ENCODE measurements at places on chromosomes 12 and 14. TPM values are rescaled to one million over a fixed set of nuclear protein-coding genes. Genes with fewer than 3 reads are reported as not detected.

- no peak for DNase-seq
Observed at GRCh38 chr12:25830456-25830855, 128.0 kb upstream of the RASSF8 start.

- no peak for DNase-seq
Observed at GRCh38 chr12:112932485-112933128, 5.7 kb upstream of the OAS3 start.

DNA sequence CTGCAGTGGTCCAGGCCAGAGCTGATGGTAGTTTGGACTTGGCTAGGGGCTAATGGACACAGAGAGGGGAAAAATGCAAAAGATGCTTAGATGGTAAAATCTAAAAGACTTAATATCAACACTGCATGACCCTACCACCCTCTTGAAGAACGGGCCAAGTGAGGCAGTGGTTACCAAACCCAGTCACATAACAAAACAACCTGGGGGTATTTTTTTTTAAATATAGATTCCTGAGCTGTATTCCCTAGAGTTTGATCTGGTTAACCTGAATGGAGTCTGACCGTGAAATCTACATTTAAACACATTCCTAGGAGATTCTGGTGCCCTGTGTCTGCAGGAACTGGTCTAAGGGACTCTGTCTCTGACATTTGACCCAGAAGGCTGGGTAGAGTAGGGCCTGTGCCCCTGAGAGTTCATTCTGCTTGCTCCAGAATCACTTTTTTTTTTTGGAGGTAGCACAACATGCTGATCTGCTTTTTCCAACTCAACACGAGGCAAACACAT lies 15.7 kb downstream of the ABHD4 start:
- DNase-seq: no peak

DNA sequence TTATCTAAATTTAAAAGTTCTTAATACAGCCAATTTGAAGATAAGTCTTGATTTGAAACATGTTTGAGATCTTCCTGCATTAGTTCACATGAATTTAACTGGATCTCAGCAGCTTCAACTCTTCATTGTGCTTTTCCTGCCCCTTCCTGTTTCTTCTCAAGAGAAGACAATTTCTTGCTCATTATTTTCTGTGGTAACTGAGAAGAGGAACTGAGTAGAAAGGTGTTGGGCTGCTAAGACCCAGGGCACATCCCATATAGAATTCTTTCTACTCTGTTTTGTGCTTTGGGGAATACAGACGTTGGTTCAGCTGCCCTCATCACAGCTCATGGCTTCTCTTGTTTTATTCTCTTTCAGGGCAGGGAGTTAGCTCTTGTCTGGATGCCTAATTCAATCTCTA lies 110.2 kb downstream of the SNAPC1 start:
- DNase-seq: no peak

DNA sequence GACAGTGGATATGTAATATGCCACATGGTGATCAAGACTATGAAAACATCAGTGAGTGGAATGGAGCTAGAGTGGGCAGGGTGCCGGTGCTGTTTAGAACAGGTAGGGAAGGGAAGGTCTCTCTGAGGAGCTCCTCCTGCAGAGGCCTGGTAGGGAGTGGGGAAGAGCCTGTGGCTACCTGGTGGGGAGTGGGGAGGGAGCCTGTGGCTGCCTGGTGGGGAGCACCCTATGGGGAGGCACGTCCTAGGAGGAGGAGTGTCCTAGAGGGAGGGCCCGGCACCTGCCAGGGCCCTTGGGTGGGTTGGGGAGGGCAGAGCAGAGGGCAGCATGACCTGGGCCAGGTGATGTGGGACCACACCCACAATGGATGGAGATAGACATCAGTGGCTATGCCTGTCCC lies 122.6 kb downstream of the ADGRD1 start:
- DNase-seq: no peak

GRCh38 chr12:6219980-6220379 lies 19.8 kb downstream of the CD9 start:
- no peak for DNase-seq

DNA sequence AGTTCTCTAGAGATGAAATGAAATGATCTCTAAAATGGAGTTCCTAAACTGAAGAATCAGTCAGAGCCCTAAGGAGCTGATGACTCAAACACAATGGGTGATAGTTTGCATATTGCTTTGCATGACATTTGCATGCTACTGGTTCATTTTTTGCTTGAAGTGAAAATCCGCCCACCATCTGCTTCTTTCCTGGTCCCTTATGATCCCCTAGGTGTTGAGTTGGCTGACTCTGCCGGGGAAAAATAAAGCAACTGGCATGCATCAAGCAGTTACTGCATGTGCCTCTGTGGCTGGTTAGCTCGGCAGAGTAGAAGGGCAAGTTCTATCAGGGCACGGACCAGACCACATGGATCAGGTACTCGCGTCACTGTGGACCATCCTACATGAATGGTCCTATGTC lies 151.1 kb downstream of the PPM1H start:
- no peak for DNase-seq

DNA sequence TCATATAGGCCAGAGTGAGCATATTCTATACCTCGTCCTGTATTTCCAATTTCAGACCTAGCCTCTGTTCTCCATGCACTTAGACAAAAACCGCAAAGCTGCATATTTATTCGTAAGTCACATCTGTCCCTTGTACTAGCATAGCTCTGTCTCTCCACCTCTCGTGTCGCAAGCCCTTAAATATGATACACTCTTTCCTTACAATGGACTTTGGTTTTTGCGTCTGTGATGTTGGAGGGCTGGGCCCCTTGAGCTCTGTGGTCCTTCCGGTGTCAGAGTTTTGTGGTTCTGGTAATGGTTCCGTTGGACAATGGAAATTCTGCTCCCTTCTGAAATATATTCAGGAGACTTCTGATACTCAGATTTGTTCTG lies 11.3 kb downstream of the PRKCH start:
- no peak for DNase-seq

GRCh38 chr14:51575349-51576116 lies 76.2 kb upstream of the FRMD6 start:
- no peak for DNase-seq

DNA sequence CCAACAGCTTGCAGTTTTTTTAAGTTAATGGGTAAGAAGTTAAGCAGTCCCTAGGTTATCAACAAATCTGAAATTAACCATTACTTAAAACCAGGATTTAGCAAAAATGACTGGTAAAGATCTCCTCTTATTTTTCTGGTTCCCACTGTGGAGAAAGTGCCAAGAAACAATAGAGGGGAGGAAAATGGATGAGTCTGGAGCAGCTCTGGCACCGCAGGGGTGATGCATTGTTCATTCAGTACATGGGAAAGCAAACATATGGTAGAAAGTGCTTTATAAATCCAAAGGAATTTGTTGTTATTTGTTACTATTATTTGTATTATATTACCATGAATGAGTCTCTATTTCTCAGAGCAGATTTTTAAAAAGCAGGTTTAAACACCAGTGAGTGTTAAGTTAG lies 92.2 kb downstream of the DYRK2 start:
- no peak for DNase-seq

DNA sequence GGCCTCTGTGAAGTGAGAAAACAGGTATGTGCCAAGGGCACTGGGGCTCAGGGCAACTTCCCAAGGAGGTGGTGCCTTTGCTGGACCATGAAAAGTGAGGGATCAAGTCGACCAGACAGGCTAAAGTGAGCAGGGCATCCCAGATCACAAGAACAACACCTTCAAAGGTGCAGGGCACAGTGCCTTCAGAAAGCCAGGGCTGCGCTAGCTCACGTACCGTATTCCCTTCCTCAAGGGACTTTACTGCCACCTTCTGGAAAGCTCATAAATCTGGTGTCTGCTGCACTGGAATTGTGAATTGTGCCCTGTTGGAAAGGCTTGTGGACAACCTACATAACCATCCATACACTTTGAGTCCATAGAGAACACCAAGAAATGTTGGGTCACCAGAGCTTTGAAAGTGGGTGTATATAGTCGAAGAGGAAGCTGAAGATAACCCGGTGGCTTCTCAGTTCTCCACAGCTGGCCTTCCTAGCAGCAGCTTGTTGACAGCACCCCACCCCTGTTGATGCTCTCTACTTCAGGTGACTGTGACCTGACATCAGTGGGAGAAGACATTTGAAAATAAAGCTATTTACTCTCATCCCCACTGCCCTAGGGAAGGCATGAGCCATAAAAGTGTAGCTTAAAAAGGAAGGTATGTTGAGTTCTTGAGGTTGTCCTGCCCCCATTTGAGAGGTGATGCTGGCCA lies 24.5 kb downstream of the FIGNL2 start:
- DNase-seq: no peak

DNA sequence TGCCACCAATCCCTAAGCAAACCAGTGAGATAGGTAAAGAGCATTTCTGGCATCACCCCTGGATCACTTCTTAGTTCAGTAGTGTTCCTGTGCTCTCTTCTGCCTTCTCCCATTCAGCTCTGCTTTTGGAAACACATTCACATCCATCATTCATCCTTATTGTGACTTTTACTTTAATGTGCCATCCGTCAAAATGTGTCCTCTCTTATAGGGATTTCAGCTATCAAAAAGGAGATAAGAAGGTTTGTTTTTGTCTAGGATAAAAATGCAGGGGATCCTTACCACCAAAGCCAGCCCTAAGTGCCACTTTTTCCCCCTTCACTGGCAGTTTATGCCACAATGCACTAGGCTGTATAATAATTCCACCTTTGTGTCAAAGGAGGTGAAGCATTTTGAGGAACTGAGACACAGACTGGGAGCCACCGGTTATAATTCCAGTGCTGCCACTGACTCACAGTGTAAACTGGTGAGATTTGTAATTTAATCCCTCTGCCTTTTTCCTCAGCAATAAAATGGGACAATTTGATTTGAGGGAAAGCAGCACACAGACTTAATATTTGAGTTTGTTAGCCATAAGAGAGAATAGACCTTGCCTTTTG lies 158.6 kb downstream of the PAX9 start:
- no peak for DNase-seq

DNA sequence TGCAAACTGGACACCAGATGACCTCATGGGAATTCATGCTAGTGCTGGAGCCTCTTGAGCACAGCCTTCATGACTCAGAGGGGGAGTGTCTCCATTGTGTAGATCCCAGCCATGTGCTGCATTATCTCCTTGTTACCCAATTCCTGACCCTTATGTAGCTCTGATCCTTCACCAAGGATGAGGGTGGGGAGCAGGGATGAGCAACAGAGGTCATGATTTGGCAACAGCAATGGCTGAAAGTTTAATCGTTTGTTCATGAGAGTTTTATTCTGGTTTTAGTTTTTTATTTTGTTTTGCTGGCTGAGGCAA lies 9.5 kb upstream of the BDKRB1 start:
- DNase-seq: no peak

- DNase-seq: peak; percentile 38
Observed at GRCh38 chr14:99603471-99604277, at the start of gene CCDC85C. TSS of gene CCDC85C (minus strand) at chr14:99604207. CDS start at chr14:99603959, 248 bp downstream.

GRCh38 chr12:3259973-3260372 lies 182.8 kb downstream of the TSPAN9 start:
- no peak for DNase-seq

DNA sequence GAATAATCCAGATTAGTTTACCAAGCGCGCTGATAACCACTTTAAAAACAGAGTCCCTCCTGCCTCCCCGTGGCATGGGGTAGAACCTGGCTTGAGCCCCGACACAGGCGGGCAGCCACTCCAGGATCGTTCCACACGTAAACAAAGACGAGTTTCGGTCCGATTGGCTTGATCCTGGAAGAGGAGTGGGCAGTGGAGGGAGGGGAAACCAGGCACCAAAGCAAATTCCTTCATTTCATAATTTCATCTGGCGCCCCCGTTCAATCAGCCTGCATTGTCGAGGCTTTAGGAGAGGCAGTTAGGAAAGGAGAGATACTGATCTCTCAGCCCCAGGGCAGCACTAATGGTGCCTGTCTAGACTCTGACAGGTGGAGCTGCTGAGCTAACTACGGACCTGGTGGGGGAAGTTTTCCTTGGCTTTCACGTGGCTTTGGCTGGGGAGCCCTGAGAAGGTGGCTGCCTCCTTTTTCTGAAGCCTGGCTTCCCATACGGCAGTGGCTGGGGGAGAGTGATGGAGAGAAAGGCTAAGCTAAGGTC lies 751 bp upstream of the GPRC5A start:
- DNase-seq: no peak

DNA sequence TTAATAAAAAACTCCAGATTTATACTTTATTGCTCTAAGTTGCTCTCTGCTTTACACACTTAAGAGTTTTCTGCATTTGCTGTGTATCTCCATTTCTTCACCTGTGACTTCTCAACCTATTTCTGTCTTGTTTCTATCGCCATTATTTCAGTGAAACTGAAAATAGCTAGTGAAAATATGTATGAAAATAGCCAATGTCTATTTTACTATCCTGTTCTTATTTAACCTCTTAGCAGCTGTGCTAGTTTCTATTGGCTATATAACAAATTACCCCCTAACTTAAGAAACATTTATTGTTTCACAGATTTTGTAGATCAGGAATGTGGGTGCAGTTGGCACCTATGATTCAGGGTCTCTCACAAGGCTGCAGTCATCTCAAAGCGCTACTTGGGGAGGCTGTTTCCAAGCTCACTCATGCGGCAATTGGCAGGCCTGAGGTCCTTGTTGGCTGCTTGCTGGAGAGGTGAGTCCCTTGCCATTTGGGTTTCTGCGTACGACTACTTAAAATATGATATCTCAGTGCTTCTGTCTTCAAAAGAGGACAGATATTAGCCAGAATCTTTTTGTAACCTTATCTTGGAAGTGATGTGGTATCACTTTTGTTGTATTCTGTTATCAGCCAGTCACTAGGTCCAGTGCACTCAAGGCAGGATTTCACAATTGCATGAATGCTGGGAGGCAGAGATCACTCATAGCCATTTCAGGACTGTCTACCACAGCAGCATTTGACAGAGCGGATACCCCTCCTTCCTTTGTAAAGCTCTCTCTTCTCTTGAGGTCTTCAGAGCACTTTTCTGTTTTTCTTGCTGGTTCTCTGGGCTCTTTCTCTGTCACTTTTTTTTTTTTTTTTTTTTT lies 7.2 kb downstream of the ERC1 start:
- no peak for DNase-seq

DNA sequence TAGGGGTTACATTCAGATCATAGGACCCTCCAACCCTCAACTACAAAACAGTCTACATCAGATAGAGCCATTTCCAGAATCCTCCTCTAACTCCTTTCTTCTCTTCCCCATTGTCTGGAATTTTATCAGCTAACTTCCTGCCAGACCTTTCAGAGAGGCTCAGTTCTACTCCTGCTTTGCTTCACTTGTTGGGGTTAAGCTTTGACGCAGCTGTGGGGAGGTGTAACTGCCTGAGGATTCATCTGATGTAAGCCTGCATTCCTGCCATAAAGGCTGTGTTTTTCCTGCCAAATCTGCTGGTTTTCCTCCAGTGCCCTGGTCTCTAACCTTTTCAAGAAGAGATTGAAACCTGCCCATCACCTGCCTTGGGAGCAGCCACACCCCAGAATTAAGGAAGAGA lies 16.9 kb downstream of the DHRS2 start:
- DNase-seq: no peak

Gene TEX52
- not detected for polyA plus RNA-seq

Gene SALL2
- 0.62 TPM for polyA plus RNA-seq

Gene CCDC196
- not detected for polyA plus RNA-seq

Gene GYS2
- polyA plus RNA-seq: not detected

Gene AGAP2
- 2.5 TPM for polyA plus RNA-seq

Gene SERPINA10
- not detected for polyA plus RNA-seq

Gene TNFAIP2
- polyA plus RNA-seq: 32.2 TPM

Gene ZNF839
- 7.2 TPM for polyA plus RNA-seq

Gene ARPC3
- 115 TPM for polyA plus RNA-seq

Gene CEBPE
- polyA plus RNA-seq: not detected

Gene KLRD1
- 0.30 TPM for polyA plus RNA-seq

Gene PFDN5
- polyA plus RNA-seq: 406 TPM
